Activated naive CD4-positive, alpha-beta T cell treated with anti-CD3 and anti-CD28 coated beads, Interleukin-2, amount 50 U/mL, for 72 hours (primary cell): ENCODE measurements at places on chromosomes 2 and 18.

- DNase-seq, result peak; percentile 47
Observed at GRCh38 chr2:232333361-232334135, 45.0 kb upstream of the ALPP start.

DNA sequence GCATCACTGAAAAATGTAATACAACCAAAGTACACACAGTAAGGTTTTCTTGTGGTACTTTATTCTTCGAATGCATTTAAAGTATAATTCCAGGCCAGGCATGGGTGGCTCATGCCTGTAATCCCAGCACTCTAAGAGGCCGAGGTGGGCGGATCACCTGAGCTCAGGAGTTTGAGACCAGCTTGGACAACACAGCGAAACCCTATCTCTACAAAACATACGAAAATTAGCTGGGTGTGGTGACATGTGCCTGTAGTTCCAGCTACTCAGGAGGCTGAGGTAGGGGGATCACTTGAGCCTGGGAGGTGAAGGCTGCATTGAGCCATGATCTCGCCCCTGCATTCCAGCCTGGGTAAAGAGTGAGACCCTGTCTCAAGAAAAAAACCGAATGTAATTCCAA is 3.9 kb upstream of the TTC39C start:
- no peak for DNase-seq

- DNase-seq, result no peak
Observed at GRCh38 chr2:110755491-110756078, 23.2 kb downstream of the ACOXL start.

DNA sequence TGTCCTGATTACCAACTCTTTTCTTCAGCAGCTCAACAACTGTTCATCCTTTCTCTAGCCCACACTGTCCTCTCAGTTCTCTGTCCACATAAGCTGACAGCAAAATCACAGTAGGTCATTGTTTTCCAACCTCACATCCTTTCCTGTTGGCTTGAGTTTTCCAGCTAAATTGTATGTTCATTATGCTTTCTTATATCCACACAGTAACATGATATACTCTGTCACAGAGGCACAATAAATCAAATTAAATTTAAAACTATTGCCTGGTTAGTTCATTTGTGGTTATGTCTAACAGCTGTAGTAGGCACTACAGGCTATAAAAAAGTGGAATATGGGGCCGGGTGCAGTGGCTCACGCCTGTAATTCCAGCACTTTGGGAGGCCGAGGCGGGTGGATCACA is 179.9 kb downstream of the ETAA1 start:
- no peak for DNase-seq

GRCh38 chr2:128497461-128497860 is 178.8 kb upstream of the HS6ST1 start:
- DNase-seq, result peak; percentile 41

GRCh38 chr18:59357928-59358327 is 1.1 kb downstream of the LMAN1 start:
- DNase-seq, result no peak

DNA sequence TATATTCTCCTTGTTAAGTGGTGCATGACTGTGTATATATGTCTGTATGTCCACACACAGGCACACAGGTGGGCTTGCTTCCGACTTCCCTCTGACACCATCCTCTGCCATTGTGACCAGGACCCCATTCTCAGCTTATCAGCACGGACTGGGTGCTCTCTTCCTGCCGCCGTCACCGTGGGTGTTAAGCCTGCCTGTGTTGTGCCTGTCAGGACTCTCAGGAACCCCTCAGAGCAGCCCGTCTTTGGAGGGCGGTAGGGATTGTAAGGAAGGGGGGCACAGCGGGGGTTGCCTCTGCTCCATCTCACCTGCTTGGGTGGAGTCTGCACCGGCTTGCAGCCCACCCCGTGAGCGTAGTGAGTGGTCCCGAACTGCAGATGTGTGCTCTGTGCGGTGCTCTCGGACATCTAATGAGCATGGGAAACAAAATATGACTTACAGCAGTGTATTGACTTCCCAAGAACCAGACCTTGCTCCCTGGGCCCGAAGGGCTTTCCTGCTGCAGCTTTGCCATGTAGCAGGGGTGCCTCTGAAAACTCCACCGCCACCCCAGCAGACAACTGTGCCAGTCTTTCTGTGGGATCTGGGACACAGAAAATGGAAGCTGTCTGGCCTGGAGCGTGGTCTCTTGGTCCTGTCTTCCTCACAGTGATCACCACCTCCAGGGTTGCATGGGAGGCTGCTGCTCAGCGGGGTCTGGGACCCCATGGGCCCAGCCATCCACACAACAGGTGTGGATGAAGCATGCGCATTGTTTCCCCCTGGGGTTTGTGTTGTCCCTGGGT is 58.9 kb downstream of the SH3RF3 start:
- no peak for DNase-seq

DNA sequence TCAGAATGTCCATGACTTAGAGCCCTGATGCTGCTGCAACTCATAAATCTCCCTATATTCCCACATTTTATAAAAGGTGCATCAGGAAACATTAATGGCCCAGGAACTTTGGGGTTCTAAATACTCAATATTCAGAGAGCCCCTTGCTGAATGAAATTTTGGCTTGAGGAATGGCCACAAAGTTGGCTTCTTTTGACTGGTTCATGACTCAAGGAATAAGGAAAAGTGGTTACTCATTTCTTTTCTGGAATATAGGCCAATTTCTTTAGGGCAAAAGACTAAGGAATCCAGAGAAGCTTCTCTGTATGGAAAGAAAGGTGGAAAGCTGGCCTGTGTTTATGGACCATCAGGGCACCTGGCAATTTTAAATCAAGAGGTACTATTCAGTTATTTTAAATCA is 308.9 kb upstream of the NT5C1B start:
- no peak for DNase-seq

DNA sequence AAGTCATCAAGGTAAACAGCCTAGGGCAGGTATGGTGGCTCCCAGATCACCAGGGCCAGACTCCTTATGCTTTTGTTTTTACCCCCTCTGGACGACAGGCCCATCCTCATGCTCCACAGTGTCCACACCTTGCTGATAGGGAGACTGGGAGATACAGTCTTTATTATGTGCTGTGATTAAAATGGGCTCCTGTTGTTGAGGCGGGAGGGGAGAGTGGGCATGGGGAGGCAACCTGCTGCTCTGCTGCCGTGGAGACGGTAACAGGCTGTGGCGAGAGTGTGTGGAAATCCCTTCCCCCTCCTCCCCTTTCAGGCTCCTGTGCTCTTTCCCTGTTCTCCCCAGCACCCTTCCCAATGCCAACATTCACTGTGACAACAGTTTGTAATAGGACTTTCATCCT is 38.2 kb upstream of the PNO1 start:
- DNase-seq, result no peak

DNA sequence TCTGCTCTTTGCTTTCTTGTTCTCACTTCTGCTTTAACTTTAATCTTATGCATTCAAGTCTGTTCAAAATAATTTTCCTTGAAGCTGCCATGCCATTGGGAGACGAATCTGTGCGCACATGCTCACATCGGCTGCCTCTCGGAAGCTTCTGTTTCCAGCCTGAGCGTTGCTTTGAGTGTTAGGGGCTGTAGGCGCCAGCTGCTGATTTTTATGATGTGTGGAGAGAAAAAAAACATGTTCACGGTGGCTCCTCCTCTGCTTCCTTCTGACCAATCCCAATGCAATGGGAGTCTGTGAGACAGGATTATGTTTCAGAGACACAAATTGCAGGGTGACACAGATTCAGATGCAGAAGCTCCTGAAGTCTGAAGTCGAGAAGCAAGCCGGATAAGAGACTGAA is at the start of gene MC4R:
Gene MC4R (minus strand): TSS at position 180 of the 400 bp plus-strand sequence. CDS start 426 bp downstream, outside the sequence.
- DNase-seq, result no peak

GRCh38 chr2:239726631-239727181 is 298.4 kb downstream of the NDUFA10 start:
- DNase-seq, result peak; percentile 41

GRCh38 chr2:65729246-65729645 is 296.8 kb upstream of the SPRED2 start:
- DNase-seq, result no peak

- no peak for DNase-seq
Observed at GRCh38 chr2:118146315-118147283, 58.3 kb downstream of the INSIG2 start.

DNA sequence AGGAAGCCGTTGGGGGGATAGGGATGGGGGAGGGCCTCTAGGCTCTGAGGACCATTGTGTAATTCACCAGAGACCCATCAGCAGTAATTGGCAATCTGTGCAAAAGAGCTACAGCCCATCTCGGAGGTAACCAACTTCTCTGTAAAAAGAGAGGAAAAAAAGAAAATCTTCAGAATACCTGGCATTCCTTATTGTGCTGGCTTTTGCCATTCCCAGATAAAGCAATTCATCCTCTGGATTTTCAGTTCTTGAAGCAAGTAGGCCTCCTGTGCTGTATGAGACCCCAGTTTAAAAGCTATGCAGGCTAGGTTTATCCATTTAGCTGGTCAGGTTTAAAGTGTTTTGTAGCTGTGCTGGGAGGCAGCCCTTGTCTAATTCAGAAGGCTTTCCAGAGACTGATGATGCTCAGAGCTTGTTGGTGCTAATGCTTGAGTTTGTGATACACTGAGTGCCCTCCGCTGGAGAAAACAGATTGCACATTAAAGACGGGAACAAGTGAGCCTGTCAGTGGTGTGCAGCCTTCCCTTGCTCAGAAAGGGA is at the start of gene LRRTM4:
Gene LRRTM4 (minus strand): TSS at position 446 of the 540 bp plus-strand sequence.
- no peak for DNase-seq

DNA sequence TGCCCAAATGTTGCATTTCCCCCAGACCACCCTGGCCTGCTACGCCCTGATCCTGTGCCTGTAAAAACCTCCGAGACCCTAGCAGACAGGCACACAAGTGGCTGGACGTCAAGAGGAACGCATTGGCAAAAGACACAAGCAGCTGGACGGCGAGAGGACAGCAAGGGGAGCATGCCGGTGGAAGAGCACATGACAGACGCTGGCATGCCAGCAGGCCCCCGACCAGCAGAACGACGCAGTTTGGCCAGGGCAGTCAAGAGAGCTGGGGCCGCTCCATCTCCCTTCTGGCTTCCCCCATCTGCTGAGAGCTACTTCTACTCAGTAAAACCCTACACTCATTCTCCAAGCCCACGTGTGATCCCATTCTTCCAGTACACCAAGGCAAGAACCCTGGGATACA is 42.1 kb downstream of the SAP130 start:
- no peak for DNase-seq

DNA sequence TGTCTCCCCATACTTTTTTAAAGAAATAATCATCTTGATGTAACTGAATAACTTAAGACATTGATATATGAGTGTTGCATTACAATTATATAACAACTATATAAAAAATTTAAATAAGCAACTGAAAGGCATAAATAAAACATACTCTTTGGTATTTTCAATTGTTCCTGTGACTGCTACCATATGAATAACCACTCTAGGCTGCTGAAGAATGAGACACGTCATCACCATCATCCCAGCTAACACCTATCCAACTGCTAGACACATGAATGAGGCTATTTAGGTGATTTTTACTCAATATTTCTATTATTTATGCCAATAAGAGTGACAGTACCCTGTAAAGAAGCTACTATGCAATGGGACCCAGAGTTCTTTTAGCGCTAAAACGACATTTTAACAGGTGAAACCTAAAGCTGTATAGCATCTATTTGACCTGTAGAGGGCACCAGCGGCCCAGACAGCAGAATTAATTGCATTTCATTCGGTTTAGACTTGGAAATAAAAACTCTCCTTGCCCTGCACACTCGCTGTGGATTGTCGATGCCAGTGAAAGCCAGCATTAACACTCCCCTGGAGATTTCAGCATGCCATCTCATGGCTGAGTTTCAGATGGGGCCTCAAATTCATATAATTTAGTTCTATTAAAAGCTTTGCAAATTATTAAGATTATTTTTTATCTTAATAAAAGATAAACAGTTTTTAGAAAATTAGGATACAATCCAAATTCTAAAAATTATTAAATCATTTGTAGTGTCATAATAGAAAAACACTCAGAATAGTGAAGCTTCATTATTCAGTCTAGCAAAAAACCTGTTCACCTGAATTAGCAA is 89.4 kb upstream of the MAP2 start:
- no peak for DNase-seq

DNA sequence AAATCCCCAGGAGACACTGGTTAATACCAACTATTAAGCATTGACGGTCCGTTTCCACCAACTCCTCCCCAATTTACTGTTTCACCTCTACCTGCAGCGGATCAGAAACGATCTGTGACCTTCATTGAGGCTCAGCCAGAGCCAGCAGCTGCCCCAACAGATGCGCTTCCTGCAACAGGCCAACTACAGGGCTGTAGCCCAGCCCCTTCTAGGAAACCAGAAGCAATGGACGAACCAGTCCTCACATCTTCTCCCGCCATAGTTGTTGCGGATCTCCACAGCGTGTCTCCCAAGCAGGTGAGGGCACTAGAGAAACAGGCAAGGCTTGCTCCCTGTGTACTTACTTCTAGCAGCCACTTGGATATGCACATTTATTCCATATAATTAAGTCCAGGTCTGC is 8.5 kb upstream of the RPE start:
- no peak for DNase-seq

DNA sequence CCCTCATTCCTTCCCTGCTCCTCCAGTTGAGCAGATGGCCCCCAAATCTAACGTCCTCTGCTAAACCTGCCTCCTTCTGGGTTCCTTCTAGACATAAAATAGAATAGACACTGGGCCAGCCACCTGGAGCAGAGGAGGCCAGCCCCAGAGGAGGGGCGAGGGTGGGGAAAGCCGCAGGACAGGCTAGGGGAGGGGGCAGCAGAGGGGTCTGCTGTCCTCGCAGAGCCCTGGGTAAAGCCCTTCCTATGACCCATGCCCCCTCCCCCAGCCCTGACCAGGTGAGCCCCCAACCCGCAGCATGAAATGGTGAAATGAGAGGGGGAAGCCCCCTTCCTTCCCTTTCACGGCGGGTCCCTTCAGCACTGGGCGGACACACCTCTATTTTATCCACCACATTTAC is 7.8 kb downstream of the MFSD2B start:
- DNase-seq, result no peak

GRCh38 chr18:68847219-68847837 is 49.4 kb downstream of the CCDC102B start:
- DNase-seq, result no peak

- DNase-seq, result no peak
Observed at GRCh38 chr2:2331881-2332280, 806 bp upstream of the MYT1L start.

- no peak for DNase-seq
Observed at GRCh38 chr2:89780318-89780717, 1088.8 kb downstream of the RPIA start.

GRCh38 chr2:4369826-4370419 is 666.5 kb downstream of the DCDC2C start:
- no peak for DNase-seq

DNA sequence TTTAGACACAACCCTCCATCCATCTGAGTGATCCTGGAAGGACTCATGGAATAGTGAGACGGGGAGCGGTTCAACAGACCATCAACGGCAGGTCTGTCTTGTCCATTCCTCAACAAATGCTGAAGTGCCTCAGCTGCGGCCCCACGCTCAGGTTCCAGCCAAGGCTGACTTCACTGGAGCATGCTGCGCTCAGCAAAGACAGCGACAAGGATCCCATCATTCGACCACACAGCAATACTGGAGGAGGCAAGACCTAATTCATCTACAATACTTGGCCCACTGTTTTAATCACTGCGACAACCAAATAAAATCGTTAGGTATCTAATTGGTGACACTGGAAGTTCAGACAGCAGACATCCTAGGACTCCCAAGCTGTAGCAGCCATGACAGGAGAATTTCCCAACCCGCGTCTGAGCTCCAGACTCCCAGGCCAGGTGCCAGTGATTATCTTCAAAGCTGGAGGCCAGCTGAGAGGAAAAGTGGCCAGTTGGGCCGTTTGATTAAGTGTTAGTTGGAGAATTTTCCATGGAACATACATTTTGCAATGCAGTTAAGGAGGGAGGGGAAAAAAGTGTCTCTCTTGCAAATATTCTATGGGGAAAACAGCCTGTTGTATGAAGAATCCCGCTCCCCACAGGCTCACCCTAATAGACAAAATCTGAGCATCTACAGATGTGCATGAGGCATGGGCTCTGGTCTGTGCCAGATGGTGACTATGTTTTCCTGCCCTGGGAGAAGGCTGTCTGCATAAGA is 92.5 kb upstream of the SLC35G4 start:
- no peak for DNase-seq
